ENCODE measurements at places on chromosomes 6 and 20.

DNA sequence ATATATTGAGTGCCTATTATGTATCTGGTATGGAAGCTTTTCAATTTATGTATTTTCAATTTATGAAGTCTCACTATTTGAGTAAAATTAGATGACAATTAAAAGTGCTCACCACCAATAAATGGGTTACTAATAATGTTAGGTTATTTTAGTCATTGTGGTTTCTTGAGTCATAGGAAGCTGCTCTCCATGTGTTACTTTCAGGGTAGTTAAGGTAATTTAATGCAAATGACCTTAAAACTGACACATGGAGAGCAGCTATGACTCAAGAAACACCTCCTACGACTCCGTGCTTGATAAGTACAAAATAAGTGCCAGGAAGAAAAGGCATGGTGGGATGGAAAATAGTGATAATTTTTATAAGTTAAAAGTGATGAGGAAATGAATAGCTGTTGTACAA lies 16.5 kb upstream of the TINAG start:
- DNase-seq = no peak

DNA sequence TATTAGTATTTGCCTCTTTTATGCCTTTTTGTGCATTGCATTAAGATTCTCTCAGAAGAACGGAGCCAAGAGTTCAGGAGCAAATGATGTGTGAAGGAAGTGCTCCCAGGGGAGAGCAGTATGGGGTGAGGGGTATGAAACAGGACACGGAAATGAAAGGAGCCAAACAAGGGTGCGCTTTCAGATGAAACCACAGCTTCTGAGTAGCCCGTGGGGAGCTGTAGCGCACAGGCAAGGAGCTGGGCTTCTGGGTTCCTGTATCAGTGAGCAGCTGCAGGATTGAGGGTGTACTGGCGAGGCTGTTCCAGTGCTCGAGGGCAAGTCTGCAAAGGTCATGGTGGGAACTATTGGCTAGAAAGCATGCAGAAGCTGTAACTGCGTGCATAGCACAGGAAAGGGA lies 25.4 kb downstream of the ANKEF1 start:
- no peak for DNase-seq

GRCh38 chr6:110693994-110694393 lies 121.3 kb downstream of the CDK19 start:
- no peak for DNase-seq

GRCh38 chr6:14652536-14652935 lies 535.0 kb downstream of the CD83 start:
- DNase-seq = no peak

DNA sequence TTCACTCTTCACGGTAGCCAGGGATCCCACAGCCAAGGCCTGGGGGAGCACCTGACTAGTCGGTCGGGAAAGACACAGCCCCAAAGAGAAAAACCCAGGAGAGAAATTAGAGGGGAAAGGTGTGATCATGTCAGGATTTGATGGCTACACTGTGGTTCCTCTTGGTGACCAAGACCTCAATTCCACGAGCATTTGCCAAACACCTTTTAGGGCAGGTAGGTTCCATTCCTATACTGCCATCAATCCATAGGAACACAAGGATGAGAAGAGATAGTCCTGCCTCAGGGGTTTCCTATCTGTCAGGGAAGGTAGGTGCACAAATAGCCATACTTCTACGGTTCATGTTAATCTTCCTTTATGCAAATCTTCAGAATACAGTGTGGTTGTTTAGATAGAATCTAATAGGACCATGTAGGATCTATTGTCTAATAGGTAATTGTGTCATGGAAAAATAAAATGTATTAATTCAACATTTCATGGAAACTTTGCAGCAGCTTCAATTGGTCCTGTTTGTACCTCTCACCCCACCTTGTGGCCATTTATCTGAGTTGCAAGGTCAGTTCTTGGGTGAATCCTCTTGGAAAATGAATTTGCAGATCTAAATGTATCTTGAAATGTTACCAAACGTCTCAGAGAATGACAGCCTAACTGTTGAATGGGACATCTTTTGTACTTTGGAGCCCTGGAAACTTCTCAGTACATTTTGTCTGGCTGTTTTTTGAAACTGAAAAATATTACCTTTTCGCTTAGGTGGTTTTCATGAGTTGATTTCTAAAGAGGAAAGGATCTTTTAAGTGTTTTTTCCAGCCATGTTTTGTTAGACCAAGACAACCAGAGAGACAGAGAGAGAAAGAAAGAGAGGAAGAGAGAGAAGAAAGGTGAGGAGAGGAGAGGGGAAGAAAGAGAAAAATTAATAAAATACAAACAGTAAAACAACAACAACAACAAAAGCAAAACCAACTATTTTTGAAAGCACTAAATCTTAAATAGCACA lies 33.7 kb upstream of the IYD start:
- DNase-seq = no peak

DNA sequence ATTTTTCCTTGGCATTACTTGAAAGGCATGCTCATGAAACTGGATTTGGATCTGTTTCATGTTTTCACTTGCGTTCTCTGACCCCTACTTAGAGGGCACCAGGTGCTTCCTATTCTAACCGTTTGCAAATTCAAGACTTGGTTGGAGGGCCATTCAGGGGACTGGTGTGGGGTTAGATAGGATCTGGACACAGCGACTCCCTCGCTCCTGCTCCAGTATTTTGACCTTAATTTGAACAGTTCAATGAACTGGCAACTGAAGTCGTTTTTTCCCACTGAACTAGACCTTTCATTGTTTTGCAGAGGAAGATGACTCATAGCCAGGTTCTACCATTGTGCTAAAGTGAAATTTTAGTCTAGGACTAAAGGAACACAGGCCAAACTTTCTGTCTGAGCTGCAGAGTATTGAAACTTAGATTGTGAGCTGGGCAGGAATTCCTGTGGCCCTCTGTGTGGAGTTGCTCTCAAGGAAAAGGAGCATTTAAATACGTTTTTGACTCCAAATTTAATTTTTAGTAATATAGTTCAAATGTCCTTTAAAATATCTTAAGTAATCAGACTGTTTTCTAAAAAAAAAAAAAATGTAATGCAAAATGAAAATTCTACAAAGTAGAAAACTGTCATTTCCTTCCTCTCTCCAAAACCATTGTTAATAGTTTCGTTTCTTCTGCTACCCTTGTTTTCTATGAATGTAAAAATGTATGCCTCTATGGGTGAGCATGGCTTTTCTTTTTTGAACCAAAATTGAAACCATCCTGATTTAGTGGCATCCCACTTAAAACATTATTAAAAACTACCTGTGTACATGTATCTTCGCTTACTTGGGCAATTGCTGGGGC lies 64.8 kb downstream of the UTRN start:
- DNase-seq = no peak

GRCh38 chr6:149384464-149384863 lies 15.6 kb upstream of the SUMO4 start:
- DNase-seq = no peak
